Posterior vena cava (tissue), 2 donors: ENCODE measurements at places on chromosomes 16 and 17. TPM values are rescaled to one million over a fixed set of nuclear protein-coding genes. Genes with fewer than 3 reads are reported as not detected.

CES1 gene
- 29.9 TPM for total RNA-seq

- DNase-seq = no peak
These were observed 25.2 kb downstream of the C17orf67 start for GRCh38 chr17:56808503-56808902.

NPIPA8 gene
- total RNA-seq = 18.8 TPM

- DNase-seq = no peak
These were observed 45.2 kb upstream of the DHX40 start for GRCh38 chr17:59520251-59520650.

DNA sequence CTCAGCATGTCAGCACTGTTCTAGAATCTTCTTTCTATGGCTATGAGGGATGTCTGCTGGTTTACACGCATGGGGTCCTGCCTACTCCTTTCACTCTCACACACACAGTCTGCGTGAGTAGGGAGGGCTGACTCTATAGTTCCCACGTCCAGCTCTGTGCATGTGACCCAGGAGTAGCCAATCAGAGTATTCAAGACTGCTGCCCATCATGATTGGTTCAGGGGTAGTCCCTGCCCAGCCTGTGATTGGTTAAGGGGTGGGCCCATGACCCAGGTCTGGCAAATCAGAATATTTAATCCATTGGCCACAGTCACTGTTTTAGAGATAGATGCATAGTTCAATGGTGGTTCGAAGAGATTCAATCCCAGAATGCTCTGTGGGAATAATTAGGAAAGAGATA, 151.3 kb upstream of the IRX3 start:
- DNase-seq = no peak

TRAP1 gene
- 61.4 TPM for total RNA-seq

DNA sequence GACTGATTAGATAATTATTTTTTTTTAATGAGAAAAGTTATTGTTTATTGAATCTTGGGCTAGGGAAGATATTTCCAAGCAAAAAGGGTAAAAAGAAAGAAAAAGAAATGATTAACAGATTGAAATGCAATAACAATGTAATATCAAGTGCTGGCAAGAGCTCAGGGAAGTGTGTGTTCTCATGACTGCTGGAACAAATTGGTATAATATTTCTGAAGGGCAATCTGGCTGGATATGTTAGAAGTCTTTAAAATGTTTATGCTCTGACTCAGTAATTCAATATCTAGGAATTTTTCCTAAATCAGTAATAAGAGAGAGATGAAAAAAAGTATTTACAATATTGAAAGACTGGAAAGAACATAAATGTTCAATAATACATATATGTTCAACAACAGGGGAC, 7.6 kb upstream of the ZNF624 start:
- DNase-seq = no peak

NPIPB9 gene
- 0.29 TPM for total RNA-seq

- DNase-seq = no peak
These were observed at the start of gene HYDIN for GRCh38 chr16:71230122-71230845. Gene HYDIN (minus strand): TSS chr16:71230722. CDS start chr16:71186895, 43,827 bp downstream.

GRCh38 chr17:7490144-7490543, 6.0 kb downstream of the POLR2A start:
- DNase-seq = no peak

GRCh38 chr17:49359990-49360795, 1.9 kb downstream of the ZNF652 start:
- DNase-seq = no peak

DNA sequence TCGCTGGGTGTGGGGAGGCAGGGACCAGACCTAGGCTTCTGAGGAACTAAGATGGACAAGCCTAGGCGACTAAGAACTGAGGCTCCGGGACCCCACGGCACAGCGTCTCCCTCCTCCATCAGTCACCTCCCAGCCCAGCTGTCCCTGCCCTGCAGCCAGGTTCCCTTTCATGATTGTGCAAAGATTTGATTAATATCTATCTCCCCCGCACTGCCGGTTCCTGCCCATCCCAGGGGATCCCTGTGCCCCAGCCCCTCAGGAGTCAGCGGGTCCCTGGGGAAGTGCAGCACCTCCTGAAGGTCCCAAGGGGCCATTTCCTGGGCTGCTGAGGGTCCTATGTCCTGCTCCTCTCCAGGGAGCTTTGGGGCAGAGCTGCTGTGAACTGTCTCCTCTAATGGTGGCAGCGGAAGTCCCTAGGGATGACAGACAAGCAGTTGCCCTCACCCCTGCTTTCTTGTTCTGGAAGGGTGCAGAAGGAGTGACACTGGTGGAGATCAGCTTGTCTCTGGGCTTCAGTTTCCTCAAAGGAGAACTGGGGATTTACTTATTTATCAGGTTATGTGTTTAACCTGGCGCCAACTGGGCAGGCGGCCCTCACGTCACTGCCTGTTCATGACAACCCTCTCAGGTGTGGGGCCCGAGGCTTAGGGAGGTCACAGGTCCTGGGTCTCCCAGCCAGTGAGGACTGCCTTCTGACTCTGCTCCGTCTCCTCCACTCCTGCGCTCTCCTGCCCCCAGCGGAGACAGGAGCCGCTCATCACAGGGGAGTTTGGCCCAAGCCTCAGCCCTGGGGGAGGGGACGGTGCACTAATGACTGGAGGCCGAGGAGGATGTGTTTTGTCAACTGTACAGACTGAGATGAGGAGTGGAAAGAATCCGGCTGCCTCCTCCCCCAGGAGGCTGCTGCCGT, 1.9 kb upstream of the C16orf74 start:
- no peak for DNase-seq

GRCh38 chr17:67336859-67337258, 29.5 kb downstream of the PSMD12 start:
- DNase-seq = no peak

DNA sequence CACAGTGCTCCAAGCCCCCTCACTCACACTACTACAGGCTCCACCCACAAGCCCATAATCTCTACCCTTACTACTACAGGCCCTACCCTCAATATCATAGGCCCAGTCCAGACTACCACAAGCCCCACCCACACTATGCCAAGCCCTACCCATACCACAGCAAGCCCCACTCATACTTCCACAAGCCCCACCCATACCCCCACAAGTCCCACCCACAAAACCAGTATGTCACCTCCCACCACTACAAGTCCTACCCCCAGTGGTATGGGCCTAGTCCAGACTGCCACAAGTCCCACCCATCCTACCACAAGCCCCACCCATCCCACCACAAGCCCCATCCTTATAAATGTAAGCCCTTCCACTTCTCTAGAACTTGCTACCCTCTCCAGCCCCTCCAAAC, 13.8 kb downstream of the RIPOR1 start:
- no peak for DNase-seq

- no peak for DNase-seq
These were observed 6.7 kb downstream of the SMIM5 start for GRCh38 chr17:75639771-75640555.

DNA sequence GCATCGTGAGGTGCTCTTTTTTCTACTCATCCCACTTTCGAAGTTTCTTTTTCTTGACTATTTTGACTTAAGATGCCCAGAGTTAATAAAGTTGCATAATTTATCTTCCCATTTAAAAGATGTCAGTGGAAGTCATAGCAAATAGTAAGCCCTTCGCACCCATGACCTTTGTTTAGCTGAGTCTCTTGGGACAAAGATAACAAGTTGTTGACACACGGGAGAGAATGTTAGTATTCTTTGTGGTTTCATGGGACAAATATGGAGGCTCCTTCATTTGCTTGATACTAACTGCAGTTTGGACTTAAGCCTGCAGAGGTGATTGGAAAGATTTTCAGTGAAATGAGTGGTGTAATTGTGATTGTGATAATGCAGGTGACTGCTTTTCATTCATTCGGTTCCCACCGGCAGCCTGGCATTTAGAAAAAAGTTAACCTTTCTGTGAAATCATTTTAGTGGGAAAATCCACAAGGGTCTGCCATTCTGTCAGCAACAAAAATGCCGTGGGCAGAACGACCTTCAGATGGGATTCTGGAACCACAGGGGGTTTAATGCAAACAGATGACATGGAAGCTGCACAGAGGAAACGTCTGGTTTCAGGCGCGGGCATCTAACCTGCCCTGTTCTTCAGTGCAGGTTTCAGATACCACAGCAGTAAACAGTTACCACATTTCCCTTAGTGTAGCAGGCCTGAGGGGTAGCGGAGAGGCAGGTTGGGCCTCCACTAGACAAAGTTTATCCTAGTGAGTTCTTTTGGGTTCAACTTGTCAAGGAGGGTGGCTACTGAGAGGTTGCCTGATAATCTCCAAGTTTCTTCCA, 123.0 kb downstream of the RPTOR start:
- DNase-seq = no peak

CIAO2B gene
- total RNA-seq = 60.3 TPM

FOXN1 gene
- total RNA-seq = not detected

- DNase-seq = no peak
These were observed 164.4 kb upstream of the ZNF267 start for GRCh38 chr16:31709181-31709580.

- DNase-seq = no peak
These were observed 3.2 kb downstream of the TMC6 start for GRCh38 chr17:78125138-78125913.

OR1A2 gene
- not detected for total RNA-seq

DNA sequence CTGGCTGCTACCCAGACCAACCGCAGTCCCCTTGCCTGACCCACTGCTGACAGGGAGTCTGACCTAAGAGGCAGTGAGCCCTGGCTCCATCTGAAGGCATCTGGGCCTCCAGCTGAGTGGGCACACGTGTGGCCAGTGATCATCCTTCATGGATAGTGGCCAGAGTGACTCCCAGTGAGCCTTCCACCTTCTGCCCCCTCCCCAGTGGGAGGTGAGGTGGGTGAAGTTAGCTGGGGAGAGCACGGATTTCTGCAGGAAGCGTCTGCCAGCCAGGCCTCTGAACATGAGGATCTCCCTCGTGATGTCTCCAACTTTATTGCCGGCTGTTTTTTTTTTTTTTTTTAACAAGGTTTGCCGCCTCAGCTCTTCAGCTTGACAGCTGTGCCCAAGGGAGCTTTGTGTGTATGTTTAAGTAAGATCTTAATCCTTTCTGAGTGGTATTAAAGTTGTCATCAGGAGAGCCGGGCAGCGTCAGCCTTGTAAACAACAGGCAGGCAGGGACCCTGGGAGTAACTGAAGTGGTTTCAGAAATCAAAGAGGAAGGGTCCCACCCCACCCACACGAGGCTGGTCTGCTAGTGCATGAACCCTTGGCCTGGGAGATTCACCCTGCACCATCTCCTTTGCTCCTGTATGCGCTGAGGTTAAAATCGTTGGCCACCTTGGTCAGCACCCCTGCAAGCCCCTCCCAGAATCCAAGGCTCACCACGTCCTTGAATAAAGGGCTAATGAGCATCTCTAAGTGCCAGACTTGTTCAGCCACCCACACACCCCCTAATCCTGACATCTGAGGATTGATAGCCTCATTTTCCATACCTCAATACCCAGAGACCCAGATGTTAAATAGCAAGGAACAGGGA, 33.3 kb downstream of the RHBDL3 start:
- no peak for DNase-seq

DNA sequence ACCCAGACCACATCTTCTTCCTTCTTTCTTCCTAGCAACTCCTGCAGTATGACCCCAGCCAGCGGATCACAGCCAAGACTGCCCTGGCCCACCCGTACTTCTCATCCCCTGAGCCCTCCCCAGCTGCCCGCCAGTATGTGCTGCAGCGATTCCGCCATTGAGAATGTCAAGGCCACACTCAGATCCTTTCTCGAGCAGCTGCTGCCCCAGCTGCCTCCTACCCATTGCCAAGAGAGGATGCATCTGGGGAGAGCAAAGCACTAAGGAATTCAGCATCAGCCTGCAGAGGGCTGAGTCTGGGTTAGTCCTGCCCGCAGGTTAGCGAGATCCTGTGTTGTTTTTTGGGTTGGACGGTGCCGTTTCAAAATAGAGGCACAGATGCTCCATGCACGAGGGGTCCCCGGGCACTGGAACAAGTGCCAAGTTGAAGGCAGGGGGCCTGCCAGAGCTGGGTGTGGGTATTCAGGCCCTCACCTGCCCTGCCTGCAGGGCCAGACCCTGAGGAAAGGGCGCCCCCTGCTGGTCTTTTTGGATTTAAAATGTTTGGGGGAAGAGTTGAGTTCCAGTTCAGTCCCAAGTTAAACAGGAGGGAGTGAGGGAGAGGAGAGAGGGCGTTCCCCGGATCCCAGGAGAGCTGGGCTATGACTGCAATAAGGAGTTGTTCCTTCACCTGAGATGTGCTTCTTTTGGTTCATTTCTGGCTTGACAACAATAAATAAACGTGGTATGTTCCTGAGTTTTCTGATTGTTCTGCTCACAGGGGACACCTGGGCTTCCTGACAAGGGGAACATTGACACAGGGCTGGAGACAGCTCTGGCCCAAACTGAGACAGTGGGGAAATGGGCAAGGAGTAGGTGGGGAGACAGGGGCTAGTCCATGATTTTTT, 4.9 kb downstream of the CDK3 start:
- DNase-seq = no peak
